Left cardiac atrium (tissue), 4 donors: ENCODE measurements at places on chromosomes 16 and 17. TPM values are rescaled to one million over a fixed set of nuclear protein-coding genes. Genes with fewer than 3 reads are reported as not detected.

GRCh38 chr17:81169870-81170309 is 3.9 kb upstream of the AATK start:
- no peak for DNase-seq

DNA sequence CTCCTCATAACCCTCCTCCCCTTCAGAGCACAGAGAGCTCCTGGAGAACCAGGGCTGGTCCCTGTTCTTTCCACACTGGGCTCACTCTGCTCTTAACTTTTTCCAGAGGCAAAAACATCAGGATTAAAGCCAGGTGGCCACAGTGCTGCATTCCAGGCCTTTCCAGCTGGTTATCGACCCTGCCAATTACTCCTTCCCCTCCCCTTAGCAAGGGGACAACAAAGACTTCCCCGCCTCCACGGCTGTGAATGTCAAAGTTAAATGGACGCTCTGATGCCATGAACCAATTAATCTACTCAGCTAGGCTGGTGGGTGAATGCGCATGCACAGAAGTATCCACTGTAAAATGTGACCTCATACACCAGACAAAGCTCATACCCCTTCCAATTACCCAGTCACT is 23.1 kb downstream of the ACLY start:
- DNase-seq = peak; percentile 45

Gene KRTAP1-5
- not detected for total RNA-seq

GRCh38 chr16:67302076-67302475 is 22.7 kb downstream of the PLEKHG4 start:
- DNase-seq = no peak

DNA sequence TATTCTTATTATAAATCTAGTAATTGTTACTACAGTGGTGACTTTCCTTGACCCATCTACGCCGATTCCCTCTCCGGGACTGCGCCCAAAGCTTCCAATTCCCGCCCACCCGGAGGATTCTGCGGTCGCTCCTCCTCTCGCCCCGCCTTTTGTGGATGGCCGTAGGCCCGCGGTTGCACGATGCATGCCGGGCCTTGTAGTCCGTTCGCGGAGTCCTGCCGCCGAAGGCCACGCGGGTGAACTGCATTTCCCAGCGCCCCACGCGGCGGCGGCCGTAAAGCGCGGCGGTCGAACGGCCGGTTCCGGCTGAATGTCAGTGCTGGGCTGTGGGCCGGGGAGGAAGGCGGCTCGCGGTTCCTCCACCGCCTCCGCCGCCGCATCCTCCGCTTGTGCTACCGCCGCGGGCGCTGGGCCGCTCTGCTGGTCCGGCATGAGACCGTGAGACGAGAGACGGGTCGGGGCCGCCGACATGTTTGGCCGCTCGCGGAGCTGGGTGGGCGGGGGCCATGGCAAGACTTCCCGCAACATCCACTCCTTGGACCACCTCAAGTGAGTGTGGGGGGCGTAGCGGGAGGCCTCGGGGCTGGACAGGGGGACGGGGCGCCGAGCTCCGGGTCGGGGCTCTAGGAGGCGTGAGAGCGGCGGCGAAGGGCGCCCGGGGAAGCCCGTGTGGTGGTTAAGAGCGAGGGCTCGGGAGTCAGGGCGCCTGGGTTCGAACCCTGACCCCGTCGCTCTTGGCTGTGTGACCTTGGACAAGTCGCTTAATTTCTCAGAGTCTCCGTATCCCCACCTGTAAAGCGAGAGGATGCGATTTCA is at the start of gene CLEC16A:
TSS of gene CLEC16A (plus strand) at position 316 of the 816 bp plus-strand sequence. CDS start at position 470, 154 bp downstream.
- peak; percentile 99 for DNase-seq

DNA sequence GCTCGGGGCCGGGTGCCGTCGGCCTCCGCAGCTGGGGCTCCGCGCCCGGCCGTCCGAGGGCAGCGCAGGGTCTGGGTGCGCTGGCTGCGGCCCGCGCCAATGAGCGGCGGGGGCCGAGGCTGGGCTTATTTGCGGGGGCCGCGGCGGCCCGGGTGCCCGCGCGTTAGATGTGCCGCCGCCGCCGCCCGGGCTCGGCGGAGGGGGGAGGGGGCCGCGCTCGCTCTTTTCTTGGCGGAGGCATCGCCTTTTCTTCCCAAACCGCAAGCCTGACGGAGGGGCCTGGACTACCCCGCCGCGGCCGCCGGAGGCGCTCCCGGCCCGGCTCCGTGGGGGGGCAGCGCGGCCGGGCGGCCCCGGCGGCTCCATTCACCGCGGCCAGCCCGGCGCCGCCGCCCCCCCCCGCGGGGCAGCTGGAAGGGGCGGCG is at the start of gene NOTUM:
TSS of gene NOTUM (minus strand) at position 101 of the 425 bp plus-strand sequence. CDS start 278 bp downstream, outside the sequence.
- no peak for DNase-seq

DNA sequence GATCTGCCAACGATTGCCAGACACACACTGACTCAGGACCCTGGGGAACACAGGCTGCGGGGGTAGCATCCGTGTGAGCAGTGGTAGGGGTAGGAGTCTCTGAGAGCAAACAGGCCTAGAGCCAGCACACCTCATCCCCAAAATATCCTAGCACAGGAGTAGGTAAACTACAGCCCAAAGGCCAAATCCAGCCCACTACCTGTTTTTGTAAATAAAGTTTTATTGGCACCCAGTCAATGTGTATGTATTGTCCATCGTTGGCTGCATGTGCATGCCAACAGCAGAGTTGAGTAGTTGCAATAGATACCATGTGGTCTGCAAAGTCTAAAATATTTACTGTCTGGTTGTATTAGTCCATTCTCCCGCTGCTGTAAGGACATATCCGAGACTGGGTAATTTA is 55.5 kb upstream of the GPRC5B start:
- DNase-seq = no peak

- no peak for DNase-seq
Measured at GRCh38 chr16:47731252-47731651, 270.1 kb downstream of the PHKB start.

Gene ESRP2
- 0.42 TPM for total RNA-seq

- DNase-seq = no peak
Measured at GRCh38 chr17:36459045-36459444, 27.4 kb upstream of the ZNHIT3 start.

Gene BRD7
- total RNA-seq = 41.7 TPM

Gene TBC1D16
- 30.9 TPM for total RNA-seq

DNA sequence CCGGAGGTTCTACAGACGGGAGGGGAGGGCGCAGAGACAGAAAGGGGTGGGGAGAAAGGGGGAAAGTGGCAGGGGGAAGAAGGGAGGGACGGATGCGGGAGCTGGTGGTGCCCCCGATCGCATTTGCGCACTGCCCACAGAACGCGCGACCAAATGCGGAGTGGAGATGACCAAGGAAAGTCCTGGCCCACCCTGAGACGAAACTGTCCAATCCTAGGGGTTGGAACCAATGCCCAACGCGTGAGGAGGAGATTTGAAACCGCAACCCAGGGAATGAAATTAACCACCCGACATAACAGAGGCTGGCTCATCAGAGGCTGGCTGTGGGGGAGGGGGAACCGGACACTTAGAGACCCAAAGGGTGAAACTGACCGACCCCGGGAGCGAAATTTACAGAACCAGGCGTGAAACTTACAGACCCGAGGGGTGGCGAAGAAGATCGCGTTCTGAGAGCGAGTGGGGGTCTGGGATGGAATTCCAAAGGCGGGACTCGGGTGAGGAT is 1.4 kb downstream of the HES7 start:
- no peak for DNase-seq
